Fibroblast of lung (primary cell): ENCODE measurements at places on chromosomes 12 and 14.

GRCh38 chr14:50744231-50744630 is 76.1 kb upstream of the SAV1 start:
- DNase-seq: peak; percentile 33

DNA sequence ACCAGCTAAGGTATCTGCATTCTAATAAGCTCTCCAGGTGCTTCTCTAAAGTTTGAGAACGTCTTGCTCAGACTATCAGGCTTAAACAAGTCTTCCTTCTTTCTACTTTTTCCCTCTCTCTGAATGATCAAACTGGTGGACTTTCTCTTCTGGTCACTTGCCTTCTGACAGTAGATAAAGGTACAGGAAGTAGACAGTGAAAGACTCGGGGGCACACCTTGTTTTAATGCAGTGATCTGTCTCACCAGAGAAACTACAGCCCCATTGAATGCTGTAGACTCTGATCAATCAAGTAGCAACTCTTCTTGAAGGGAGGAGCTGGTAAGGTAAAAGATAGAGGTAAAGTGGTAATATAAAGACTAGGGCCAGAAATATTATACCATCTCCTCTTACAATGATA is 48.1 kb upstream of the ATXN7L3B start:
- DNase-seq: no peak

DNA sequence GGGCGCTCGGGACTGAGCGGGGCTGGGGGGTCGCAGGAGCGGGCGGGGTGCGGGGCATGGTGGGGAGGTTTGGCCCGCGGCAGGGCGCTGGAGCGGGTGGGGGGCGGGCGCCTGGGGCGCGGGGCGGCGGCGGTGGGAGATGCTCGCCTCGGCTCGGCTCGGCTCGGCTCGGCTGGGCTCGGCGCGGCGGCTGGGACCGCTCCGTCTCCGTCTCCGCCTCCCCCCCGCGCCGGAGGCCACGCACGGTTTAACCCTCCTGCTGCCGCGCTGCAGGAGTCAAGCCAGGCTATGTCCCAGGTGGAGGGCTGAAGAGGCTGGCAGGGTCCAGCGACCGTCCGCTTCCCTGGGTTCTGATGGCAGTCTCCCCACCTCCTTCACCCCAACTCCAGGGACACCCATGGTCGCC is at the start of gene PIANP:
Gene PIANP (minus strand): TSS at position 170 of the 406 bp plus-strand sequence. CDS start 2,754 bp downstream, outside the sequence.
- DNase-seq: peak; percentile 34

DNA sequence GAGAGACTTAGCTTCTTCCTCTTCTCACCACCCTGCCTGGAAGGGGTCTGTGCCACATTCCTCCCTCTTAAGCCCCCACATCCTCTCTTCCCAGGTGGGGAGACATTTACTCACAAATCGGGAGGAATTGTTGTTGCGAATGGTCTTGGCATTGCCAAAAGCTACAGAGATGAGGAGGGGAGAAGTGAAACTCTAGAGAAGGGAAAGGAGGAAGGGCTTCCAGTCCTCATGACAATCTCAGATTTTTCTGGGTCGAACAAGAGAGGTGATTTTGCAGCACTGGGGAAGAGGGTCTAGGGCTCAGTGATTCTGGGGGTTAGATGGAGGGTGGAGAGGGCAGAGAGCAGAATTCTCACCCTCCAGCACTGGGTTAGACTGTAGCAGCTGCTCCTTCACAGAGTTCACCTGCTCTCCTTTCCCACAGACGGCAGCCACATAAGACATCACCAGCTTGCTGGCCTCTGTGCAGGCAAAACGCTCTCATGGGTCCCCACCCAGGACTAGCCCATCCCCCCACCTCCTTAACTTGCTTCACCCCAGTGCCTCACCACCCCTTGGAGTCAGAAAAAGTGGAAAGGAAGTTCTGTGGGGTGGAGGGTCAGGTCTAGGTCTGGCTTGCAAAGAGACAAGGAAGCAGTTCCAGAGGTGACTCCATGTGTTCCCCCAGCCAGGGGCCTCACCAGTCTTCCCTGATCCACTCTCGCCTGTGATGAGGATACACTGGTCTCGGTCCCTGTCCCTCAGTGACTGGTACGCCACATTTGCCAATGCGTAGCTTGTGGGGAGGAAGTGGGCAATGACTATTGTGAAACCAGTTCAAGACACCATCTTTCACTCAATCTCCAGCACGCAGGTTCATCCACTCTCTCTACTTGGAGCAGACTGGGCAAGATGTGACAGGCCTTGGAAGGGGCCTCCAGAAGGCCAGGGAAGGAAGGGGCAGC is 2.7 kb downstream of the MYO1A start:
- no peak for DNase-seq

GRCh38 chr12:84807249-84807648 is 105.3 kb downstream of the SLC6A15 start:
- DNase-seq: peak; percentile 22

GRCh38 chr14:65972891-65973290 is 513.3 kb upstream of the CCDC196 start:
- DNase-seq: no peak

DNA sequence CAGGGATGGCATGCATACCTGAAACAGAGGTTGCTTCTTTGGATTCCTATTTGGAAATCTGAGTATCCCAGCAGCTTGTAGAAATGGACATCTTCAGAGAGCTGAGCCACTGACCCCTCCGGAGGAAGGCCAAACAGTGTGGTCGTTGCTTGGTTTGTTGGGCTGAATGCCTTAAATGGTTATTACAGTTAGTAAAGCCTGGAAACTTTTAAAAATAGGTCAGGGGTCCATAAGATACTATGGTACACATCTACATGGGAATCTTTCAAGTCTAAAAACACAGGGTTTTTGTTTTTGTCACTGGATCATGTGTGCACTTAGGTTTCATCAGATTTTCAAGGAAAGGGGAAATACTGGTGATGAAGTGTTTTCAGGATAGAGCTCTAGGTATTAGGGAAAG is 7.7 kb downstream of the DYRK2 start:
- no peak for DNase-seq

DNA sequence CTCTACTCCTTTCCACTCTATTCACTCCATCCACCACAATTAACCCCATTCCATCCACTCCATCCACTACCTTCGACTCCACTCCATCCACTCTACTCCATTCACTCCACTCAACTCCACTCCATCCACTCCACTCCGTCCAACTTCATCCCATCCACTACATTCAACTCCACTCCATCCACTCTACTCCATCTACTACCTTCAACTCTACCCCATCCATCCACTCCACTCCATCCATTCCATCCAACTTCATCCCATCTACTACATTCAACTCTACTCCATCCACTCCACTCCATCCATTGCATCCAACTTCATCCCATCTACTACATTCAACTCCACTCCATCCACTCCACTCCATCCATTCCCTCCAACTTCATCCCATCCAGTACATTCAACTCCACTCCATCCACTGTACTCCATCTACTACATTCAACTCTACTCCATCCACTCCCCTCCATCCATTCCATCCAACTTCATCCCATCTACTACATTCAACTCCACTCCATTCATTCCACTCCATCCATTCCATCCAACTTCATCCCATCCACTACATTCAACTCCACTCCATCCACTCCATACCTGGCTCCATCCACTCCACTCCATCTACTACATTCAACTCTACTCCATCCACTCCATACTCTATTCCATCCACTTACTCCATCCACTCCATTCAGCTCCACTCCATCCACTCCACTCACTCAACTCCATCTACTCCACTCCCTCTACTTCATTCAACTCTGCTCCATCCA is 16.4 kb downstream of the HNF1A start:
- no peak for DNase-seq

DNA sequence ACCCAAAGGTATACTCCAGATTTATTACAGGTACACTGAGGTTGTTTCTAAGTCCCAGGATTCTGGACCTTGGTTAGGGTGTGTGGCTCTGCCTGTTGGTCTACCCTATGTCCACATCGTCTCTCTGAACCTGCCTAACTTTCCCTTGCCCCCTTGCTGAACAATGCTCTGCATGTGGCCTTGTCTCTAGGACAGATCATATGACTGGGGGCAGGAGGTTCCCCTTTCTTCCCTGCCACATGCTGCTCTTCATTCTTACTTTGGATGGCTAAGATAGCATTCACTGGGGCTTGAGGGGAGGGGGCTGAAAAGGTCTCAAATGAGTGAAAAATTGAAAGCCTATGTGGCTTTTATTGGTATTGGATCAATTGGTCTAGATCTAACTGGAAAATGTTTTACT is 49.2 kb downstream of the MBIP start:
- no peak for DNase-seq
